ENCODE measurements at places on chromosomes 7 and 10. TPM values are rescaled to one million over a fixed set of nuclear protein-coding genes. Genes with fewer than 3 reads are reported as not detected.
A peak's percentile ranks its signal among the peaks of the same experiment; 100 is the strongest.

GRCh38 chr7:115133248-115133647 is 211.4 kb downstream of the MDFIC start:
- H3K4me3 ChIP-seq, result no peak overlapping the region
- H3K4me1 ChIP-seq, result no peaks in the 10 kb centered on the region
- H3K27me3 ChIP-seq, result no peaks in the 10 kb centered on the region
- H3K36me3 ChIP-seq, result no peaks in the 10 kb centered on the region
- no peak for DNase-seq

- H3K27me3 ChIP-seq, result no peaks in the 10 kb centered on the region
- H3K4me1 ChIP-seq, result no peaks in the 10 kb centered on the region
- no peak overlapping the region for H3K27ac ChIP-seq
- H3K4me3 ChIP-seq, result no peak overlapping the region
- no peak for DNase-seq
Measured at GRCh38 chr10:113532724-113533123, 20.1 kb upstream of the HABP2 start.

GRCh38 chr10:70575874-70576802 is 26.4 kb downstream of the PRF1 start:
- no peak overlapping the region for H3K4me3 ChIP-seq
- peak; percentile 83 for DNase-seq
- H3K4me1 ChIP-seq, result peaks cover 30% of the 10 kb centered on the region
- H3K27ac ChIP-seq, result peak overlapping the region; percentile 64
- no peaks in the 10 kb centered on the region for H3K27me3 ChIP-seq
- no peaks in the 10 kb centered on the region for H3K36me3 ChIP-seq

DNA sequence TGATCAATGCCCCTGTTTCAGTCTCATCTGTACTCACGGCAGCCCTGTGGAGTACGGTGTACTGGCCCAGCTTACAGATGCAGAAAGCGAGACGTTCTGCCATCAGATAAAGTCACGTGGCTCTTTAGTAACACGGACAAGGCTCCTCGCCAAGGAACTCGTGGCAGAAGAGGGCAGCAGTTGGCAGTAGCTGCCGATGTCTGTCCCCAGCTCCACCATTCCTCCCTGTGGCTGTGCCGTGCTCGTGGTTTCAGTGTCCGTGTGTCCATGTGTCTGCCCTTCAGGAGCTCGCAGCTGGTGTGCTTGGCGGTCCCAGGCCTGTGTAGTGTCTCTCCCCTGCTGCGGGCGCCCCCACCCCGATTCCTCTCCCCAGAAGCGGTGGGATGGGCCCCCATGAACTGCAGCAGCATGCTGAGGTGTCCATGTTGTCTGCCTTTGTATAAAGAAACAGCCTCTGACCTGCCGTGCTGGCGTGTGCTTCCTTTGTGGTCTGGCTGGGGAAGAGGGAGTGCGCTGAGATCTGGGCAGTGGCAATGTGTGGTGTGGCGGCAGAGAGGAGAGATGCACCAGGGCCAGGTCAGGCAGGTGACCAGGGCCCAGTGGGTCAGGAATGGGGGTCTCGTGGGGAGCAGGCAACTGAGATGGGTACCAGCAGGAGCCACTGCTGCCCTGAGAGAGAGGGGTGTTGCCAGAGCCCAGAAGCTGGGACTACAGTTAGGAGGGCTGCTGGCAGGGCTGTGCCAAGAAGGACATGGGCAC is 9.8 kb downstream of the RHBDD2 start:
- peaks cover 17% of the 10 kb centered on the region for H3K36me3 ChIP-seq
- no peak overlapping the region for H3K4me3 ChIP-seq
- H3K4me1 ChIP-seq, result no peaks in the 10 kb centered on the region
- DNase-seq, result no peak
- H3K27me3 ChIP-seq, result no peaks in the 10 kb centered on the region
- H3K27ac ChIP-seq, result peak overlapping the region; percentile 48

DNA sequence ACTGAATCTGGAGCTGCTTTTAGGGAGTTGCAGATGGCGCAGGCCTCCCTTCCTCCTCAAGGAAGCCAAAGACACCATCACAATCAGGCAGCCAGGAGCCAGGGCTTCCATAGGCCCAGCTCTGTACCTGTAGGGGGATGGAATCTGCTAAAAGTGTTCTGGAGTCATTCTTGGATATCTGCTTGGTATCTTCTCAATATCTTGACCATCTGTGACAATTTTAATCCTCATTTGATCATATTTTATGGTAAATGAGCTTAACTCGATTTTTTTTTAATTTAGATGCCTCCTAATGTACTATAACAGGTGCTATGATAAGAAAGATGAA is 3.1 kb downstream of the ST7 start:
- peak overlapping the region; percentile 100 for H3K27ac ChIP-seq
- DNase-seq, result no peak
- H3K27me3 ChIP-seq, result no peaks in the 10 kb centered on the region
- H3K4me3 ChIP-seq, result no peak overlapping the region
- peaks cover 41% of the 10 kb centered on the region for H3K4me1 ChIP-seq

DNA sequence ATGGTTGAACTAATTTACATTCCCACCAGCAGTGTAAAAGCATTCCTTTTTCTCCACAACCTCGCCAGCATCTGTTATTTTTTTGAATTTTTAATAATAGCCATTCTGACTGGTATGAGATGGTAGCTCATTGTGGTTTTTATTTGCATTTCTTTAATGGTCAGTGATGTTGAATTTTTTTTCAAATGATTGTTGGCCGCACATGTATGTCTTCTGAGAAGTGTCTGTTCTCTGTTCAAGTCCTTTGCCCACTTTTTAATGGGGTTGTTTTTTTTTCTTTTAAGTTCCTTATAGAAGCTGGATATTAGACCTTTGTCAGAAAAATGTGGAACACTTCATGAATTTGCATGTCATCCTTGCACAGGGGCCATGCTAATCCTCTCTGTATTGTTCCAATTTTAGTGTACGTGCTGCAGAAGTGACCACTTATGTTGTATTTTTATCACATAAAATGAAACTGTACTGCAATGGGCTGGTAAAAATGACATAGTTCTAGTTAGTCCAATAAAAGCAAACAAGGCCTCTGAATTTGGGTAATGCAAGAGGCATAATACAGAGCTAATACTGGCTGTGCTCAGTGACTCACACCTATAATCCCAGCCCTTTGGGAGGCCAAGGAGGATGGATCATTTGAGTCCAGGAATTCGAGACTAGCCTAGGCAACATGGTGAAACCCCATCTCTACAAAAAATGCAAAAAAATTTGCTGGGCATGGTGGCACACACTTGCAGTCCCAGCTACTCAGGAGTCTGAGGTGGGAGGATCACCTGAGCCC is 70.3 kb downstream of the ABI1 start:
- no peak for DNase-seq
- H3K36me3 ChIP-seq, result no peaks in the 10 kb centered on the region
- no peaks in the 10 kb centered on the region for H3K27me3 ChIP-seq
- no peak overlapping the region for H3K27ac ChIP-seq
- H3K4me1 ChIP-seq, result no peaks in the 10 kb centered on the region
- H3K4me3 ChIP-seq, result no peak overlapping the region

- no peaks in the 10 kb centered on the region for H3K36me3 ChIP-seq
- no peaks in the 10 kb centered on the region for H3K27me3 ChIP-seq
- no peak overlapping the region for H3K4me3 ChIP-seq
- peak; percentile 27 for DNase-seq
- H3K4me1 ChIP-seq, result peaks cover 56% of the 10 kb centered on the region
Measured at GRCh38 chr7:131602994-131603372, 46.6 kb upstream of the PODXL start.

GRCh38 chr10:48552946-48553564 is 51.8 kb downstream of the ARHGAP22 start:
- no peaks in the 10 kb centered on the region for H3K4me1 ChIP-seq
- H3K36me3 ChIP-seq, result no peaks in the 10 kb centered on the region
- H3K27ac ChIP-seq, result no peak overlapping the region
- no peak overlapping the region for H3K4me3 ChIP-seq
- DNase-seq, result no peak
- H3K27me3 ChIP-seq, result no peaks in the 10 kb centered on the region

DNA sequence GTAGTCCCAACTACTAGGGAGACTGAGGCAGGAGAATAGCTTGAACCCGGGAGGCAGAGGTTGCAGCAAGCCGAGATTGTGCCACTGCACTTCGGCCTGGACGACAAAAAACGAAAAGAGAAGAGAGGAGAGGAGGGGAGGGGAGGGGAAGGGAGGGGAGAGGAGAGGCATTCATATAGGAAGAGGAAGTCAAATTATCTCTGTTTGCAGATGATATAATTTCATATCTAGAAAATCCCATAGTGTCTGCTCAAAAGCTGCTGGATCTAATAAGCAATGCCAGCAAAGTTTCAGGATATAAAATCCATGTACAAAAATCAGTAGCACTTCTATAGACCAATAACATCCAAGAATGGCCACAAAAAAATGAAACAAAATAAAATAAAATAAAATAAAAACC is 120.3 kb downstream of the LMBR1 start:
- no peaks in the 10 kb centered on the region for H3K36me3 ChIP-seq
- no peak for DNase-seq
- H3K27ac ChIP-seq, result no peak overlapping the region
- H3K27me3 ChIP-seq, result no peaks in the 10 kb centered on the region

- no peaks in the 10 kb centered on the region for H3K27me3 ChIP-seq
- H3K4me3 ChIP-seq, result no peak overlapping the region
- H3K27ac ChIP-seq, result no peak overlapping the region
- H3K36me3 ChIP-seq, result no peaks in the 10 kb centered on the region
- no peaks in the 10 kb centered on the region for H3K4me1 ChIP-seq
Measured at GRCh38 chr10:43206391-43207235, 60.3 kb downstream of the RASGEF1A start.

- peaks cover 32% of the 10 kb centered on the region for H3K4me1 ChIP-seq
- H3K27me3 ChIP-seq, result no peaks in the 10 kb centered on the region
Measured at GRCh38 chr10:112587729-112588128, 140.7 kb downstream of the VTI1A start.

DNA sequence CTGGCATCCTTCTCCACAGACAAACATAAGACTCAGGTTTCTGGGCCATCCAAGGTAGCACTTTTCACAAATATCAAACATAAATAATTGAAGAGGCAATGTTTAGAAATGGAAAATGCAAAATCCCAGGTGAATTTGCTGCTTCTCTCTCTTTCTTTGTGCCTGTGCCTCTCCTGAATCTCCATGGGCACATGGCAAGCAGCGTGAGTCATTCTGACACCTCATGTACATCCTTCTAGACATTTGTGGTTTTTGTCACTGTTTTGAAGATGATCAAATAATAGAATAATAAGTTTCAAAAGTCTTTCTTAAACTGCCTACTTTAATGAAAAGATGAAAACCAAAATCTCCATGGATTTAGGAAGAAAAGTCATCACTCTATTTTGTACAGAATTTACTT is 60.3 kb upstream of the RAB11FIP2 start:
- H3K4me3 ChIP-seq, result no peak overlapping the region
- H3K27ac ChIP-seq, result no peak overlapping the region
- no peaks in the 10 kb centered on the region for H3K36me3 ChIP-seq
- no peak for DNase-seq

The SPOCK2 gene
- 1.3 TPM for total RNA-seq

GRCh38 chr7:332020-332517 is 42.1 kb downstream of the FOXL3 start:
- H3K36me3 ChIP-seq, result no peaks in the 10 kb centered on the region
- H3K4me1 ChIP-seq, result no peaks in the 10 kb centered on the region
- H3K27me3 ChIP-seq, result no peaks in the 10 kb centered on the region

The ZC3HAV1L gene
- total RNA-seq, result 23.5 TPM

GRCh38 chr10:112884179-112884504 is 65.9 kb upstream of the TCF7L2 start:
- DNase-seq, result no peak
- no peak overlapping the region for H3K27ac ChIP-seq
- H3K4me3 ChIP-seq, result no peak overlapping the region

- H3K27ac ChIP-seq, result no peak overlapping the region
- H3K27me3 ChIP-seq, result no peaks in the 10 kb centered on the region
- no peak overlapping the region for H3K4me3 ChIP-seq
- DNase-seq, result no peak
- H3K4me1 ChIP-seq, result peaks cover 34% of the 10 kb centered on the region
- H3K36me3 ChIP-seq, result no peaks in the 10 kb centered on the region
Measured at GRCh38 chr10:122190176-122190943, 80.7 kb upstream of the BTBD16 start.

The CPA5 gene
- not detected for total RNA-seq

- peak overlapping the region; percentile 7 for H3K4me3 ChIP-seq
- peaks cover 17% of the 10 kb centered on the region for H3K4me1 ChIP-seq
- H3K27me3 ChIP-seq, result peaks cover 78% of the 10 kb centered on the region
- peak; percentile 64 for DNase-seq
Measured at GRCh38 chr7:101162551-101163278, 2.7 kb downstream of the VGF start.

The ZNF239 gene
- 6.1 TPM for total RNA-seq

The POU6F2 gene
- total RNA-seq, result 0.99 TPM

- no peak overlapping the region for H3K4me3 ChIP-seq
- DNase-seq, result no peak
- no peaks in the 10 kb centered on the region for H3K27me3 ChIP-seq
- no peaks in the 10 kb centered on the region for H3K4me1 ChIP-seq
- H3K27ac ChIP-seq, result no peak overlapping the region
- H3K36me3 ChIP-seq, result no peaks in the 10 kb centered on the region
Measured at GRCh38 chr10:111455776-111456426, 379.1 kb downstream of the ADRA2A start.

GRCh38 chr10:21570761-21571521 is 36.9 kb downstream of the MLLT10 start:
- no peak overlapping the region for H3K4me3 ChIP-seq
- no peaks in the 10 kb centered on the region for H3K27me3 ChIP-seq
- no peak for DNase-seq
- peak overlapping the region; percentile 40 for H3K27ac ChIP-seq
- H3K4me1 ChIP-seq, result peaks cover 3% of the 10 kb centered on the region

DNA sequence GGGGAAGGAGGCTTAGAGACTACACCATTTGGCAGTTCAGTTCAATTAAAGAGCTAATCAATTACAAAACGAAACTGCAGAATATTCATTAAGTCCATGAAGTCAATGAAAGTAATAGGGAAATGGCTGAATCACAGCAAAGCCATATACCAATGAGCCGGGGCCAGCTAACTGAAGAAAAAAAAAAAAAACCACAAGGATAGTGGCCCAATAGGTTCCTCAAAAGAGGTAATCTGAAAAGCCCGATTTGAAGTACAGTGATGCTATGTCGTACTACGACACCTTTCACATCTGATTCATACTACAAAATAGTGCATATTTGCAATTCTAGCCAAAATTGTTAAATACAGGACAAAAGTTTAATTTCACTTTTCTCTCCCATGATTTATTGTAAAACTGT is 2.5 kb downstream of the ARHGAP12 start:
- no peaks in the 10 kb centered on the region for H3K27me3 ChIP-seq
- peaks cover 24% of the 10 kb centered on the region for H3K4me1 ChIP-seq
- no peak overlapping the region for H3K27ac ChIP-seq
- H3K4me3 ChIP-seq, result no peak overlapping the region

The GAD2 gene
- total RNA-seq, result not detected

Data from cardiac muscle cell (in vitro differentiated cells and primary cell).